ENCODE measurements at places on chromosomes 13 and 19.

DNA sequence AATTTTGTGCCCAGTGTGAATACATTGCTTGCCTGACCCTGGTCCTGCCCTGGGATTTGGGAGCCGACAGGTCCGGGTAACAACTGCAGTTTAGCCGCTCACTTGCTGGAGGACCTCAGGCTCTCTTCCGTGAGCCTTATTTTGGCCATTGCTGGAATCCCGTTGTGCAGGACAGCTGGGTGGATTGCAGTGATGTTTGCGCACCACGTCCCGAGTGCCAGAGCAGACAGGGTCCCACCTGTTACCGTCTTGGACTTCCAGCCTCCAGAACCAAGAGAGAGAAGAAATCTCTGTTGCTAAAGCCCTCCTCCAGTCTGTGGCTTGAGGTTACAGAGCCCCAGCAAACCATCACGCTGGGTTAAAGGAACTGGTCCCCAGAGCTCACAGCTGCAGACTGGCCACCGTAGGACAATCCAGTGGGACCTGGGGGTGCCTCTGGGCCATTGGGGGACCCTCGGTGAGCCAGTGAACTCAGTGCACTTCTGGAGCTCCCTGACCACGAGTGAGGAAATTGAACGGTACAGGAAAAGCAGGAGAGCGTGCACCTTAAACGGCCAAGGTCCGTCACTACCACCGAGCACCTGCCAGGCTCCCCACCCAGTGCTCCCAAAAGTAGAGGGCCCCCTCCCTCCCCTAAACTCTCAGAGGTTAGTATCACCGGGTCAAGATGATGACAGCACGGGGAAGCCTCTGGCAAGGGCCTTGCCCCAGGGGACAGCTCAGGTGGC is 92.9 kb downstream of the GNG7 start:
- DNase-seq = no peak

- DNase-seq = no peak
These were observed 39.8 kb upstream of the LATS2 start for GRCh38 chr13:21100994-21101757.

DNA sequence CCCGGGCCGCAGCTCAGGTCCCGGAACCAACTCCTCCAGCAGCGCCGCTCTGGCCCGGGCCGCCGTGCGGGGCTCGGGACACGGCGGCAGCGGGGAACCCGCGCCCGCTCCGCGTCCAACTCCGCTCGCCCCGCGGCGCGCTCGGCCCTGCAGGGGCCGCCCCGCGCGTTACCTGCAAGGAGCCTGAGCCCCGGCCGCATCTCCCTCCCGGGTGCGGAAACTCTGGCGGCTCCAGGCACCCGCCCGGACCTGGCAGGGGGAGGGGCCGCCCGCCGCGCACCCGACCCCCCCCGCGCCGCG is at the start of gene TMTC4:
TSS of gene TMTC4 (minus strand) at position 224 of the 300 bp plus-strand sequence. CDS start 4,433 bp downstream, outside the sequence.
- DNase-seq = no peak

GRCh38 chr19:47839913-47840312 is 18.2 kb downstream of the CRX start:
- DNase-seq = no peak

DNA sequence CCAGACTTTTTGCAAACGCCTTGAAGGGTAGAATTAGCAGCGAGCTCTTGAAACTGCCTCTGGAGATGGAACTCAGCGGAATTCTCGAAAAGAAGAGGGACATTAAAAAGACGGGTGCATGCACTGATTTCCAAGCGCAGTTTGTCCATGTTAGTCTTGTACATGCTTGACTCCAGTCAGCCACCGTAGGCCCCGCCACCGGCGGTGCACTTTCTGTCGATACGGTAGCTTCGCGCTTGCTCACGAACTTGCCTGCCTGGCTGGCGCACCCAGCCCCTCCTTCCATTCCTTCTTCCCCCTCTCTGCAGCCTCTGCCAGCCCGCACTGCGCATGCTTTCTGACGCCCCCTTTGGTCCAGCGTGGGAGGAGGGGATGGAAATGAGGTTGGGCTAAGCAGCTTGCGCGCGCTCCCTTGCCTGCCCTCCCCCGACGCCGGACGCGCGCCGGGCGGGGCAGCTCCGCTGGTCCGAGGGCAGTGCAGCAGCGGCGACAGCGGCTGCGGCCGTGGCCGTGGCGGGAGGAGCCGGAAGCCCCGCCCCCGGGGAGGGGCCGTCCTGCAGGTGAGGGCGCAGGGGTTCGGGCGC is at the start of gene ZNF575:
TSS of gene ZNF575 (plus strand) at position 227 of the 584 bp plus-strand sequence. CDS start 1,235 bp downstream, outside the sequence.
- peak; percentile 89 for DNase-seq

- DNase-seq = no peak
These were observed 9.0 kb downstream of the NFIX start for GRCh38 chr19:13004273-13004672.

GRCh38 chr13:105474983-105475610 is 1060.4 kb downstream of the EFNB2 start:
- DNase-seq = no peak

- no peak for DNase-seq
These were observed 5.8 kb downstream of the GP6 start for GRCh38 chr19:55032170-55032800.

DNA sequence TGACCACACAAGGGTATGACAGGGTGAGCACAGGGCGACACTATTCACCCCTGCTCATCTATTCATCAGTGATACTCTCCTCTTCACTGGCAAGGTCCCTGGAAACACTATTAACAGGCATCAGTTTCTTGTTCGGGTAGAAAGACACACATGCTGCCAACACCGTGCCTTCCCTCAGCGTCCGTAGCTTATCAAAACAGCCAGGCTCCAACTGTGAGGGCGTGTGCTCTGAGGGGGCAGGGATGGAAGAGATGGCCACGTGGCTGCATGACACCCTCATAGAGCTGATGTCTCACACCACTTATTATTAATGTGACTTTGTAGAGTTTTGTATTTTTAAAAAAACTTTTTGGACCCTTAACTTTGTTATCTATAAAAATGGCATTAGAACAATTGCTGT is 160.3 kb downstream of the ITGBL1 start:
- no peak for DNase-seq

DNA sequence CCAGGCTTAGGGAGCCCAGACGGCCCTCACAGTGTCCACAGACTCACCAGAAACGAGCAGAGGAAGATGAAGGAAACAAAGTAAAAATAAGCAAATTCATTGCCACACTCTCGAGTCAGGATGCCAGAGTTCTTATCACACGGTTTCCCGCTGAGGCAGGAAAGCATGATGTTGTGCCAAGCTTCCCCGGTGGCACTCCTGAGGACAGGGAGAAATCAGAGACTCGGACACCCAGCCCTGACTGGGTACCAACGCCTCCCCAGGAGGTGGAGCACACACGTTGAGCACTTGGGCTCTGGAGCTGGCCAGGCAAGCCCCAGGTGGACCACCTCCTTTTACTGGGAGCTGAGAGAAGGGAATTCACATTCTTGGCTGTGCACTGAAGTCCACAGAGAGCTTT is 81.5 kb downstream of the IER2 start:
- no peak for DNase-seq

GRCh38 chr13:109816112-109816807 is 29.9 kb upstream of the IRS2 start:
- DNase-seq = no peak

DNA sequence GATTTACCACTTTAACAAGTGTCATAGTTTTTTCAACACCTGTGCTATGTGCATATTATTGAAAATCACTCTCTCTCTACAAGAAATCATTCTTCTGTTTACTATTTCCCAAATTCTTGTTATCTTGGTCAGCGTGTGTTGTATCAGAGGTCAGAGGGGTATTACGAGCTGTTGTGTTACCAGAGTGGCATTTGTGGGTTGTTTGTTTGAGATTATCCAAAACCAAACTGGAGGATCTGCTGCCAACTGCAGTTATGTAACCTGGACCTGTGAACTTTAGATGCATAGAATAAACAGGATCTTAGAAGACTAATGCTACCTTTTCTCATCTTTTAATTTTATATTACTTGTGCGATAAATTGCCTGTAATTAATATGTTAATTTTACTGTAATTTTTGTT is 1751.4 kb upstream of the SPRY2 start:
- no peak for DNase-seq

GRCh38 chr19:30549151-30549550 is 177.0 kb downstream of the ZNF536 start:
- DNase-seq = no peak

- no peak for DNase-seq
These were observed 583 bp downstream of the PCDH8 start for GRCh38 chr13:52847682-52848432.

DNA sequence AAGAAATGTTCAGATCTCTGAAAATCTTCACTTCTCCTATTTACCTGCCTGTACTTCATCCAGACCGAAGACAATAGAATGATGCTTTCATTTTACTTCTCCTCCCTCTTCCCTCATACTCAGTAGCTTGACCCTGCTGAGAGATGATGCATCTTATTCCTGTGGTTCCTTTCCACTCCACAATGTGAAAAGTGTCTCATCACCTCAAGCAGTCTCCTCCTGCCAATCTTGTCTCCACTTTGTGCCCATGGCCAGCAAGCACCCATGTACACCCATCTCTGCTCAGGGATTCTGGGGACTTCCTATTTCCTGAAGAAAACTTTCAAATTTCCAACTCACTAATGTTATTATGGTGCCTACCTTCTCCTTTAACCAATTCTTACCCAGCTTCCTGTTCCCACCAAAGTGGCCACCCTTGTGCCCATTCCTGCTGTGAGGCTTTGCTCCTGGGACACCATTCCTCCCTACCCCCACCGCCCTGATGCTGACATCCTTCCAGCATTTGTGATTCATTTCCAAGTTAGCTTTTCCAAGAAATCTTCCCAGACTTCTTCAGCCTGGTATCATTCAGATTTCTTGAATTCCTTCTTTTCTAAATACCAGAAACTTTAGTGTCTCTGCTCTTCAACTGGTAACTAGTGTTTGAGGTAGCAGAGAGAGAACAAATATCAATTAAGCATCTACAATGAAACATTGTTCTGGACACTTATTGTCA is 212.5 kb downstream of the POSTN start:
- DNase-seq = no peak

GRCh38 chr13:97339019-97339987 is 94.7 kb upstream of the RAP2A start:
- DNase-seq = peak; percentile 71

- DNase-seq = no peak
These were observed 122.4 kb downstream of the TUBA3C start for GRCh38 chr13:19059016-19059780.

DNA sequence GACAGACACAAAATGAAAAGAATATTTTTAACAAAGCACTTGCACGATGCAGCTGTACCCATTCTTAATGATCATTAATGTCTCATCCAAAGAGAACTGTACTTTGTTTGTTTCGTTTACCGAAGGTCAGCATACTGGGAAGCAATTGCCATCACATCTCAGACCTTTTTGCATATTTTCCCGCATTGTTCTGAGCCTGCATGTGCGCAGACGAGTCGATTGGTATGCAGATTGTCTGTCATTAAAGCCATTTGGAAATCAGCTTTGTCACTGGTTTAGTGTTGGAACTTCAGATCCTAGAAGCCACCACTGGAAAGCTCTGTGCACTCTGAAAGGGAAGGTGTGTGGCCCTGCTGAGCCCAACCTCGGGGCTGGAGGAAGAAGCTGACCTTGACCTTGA is 15.6 kb downstream of the SPACA7 start:
- no peak for DNase-seq

GRCh38 chr19:33691030-33691427 is 69.3 kb downstream of the CHST8 start:
- no peak for DNase-seq

DNA sequence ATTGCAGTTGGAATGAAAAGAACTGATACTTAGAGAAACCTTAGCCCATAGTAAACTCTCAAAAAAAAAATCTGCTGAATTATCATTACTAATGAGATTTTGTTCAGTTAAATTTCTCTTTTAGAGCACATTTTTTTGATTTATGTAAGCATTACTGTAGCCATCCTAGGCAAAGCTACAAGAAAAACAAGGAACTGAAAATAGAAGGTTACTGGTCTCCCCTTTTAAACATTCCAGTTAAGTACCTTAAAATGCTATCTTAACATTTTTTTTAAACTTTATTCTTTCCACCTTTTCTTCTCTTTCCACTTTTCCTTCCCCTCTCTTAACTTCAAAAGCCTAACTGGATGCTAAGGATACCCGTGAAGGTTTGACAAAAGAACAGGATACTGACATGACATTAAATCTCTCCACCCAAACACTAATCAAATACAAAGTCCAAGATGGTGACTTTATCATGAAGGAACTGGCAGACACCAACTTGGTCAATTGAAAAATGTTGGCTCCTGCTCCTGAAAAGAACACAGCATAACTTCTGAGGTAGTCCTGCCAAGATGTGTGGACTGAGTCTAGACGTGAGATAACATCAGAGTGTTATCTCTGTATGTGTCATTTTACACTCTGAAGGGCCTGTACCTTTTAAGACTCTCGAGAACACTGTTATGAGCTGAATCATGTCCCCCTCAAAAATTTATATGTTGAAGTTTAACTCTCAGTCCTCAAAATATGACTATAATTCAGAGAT is 29.5 kb upstream of the SACS start:
- DNase-seq = no peak

DNA sequence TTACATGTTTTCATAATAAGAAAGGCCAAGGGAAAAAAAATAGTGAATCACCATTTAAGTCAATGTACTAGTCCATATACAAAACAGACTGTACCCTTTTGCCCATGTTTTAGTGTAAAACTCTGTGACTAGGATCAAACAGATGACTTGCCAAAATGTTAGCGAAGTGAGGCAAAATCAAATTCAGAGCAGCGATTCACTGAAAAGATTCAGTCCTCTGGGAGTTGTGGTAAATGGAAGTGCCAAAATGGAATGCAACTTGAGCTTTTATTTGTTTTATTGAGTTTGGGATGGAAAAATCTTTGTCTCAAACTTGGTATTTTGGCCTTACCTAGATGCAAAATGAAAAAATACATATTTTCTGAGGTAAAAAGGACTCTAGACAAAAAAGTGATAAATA is 9.1 kb downstream of the CDADC1 start:
- no peak for DNase-seq

DNA sequence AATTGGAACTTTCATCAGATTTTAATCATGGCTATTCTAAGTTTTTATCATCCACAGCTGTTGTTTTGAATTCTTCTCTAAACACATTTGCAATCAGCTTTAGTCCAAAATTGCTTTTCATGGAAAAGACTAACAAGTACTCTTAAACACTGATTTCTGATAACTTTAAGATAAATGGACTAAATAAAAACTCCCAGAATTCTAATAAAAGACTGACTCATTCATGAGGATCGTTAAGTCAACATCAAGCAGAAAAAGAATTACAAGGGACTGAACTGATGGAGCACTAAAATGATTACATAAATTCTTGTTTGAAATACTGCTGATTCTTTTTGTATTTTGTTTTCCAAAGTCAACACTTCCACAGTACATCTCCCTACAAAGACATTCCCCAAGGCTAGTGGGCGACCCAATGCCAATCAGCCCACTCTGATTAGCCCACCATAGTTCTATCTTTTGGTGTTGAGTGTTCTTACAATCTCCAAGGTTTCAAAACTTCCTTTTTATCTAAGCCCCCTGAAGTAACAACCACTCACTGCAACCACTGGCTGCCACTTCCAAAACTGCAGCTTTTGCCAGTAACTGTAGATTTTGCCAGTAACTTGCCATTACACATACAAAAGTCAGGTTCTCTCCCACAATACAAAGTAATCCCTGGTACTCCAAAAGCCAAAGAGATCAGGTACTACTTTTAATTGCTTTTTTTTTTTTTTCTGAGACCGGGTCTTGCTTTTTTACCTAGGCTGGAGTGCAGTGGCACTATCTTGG is 14.0 kb upstream of the NAA16 start:
- no peak for DNase-seq

- no peak for DNase-seq
These were observed 74.6 kb downstream of the B3GLCT start for GRCh38 chr13:31274390-31274789.

GRCh38 chr19:44722131-44723121 is 23.5 kb downstream of the CEACAM16 start:
- no peak for DNase-seq

Measured in uterus (tissue), 4 donors.